IgD-negative memory B cell (primary cell): ENCODE measurements at places on chromosomes 2 and 18. TPM values are rescaled to one million over a fixed set of nuclear protein-coding genes. Genes with fewer than 3 reads are reported as not detected.

The CAPN14 gene
- polyA plus RNA-seq = 2.9 TPM

The IL36RN gene
- polyA plus RNA-seq = not detected

The ZNF514 gene
- polyA plus RNA-seq = 3.7 TPM

The CEBPZ gene
- 19.1 TPM for polyA plus RNA-seq

The RALB gene
- polyA plus RNA-seq = 81.7 TPM

The GALNT13 gene
- not detected for polyA plus RNA-seq

The DUSP11 gene
- polyA plus RNA-seq = 47.3 TPM

The PRKAG3 gene
- polyA plus RNA-seq = not detected

The DYNAP gene
- polyA plus RNA-seq = not detected

The EPHA4 gene
- polyA plus RNA-seq = 29.3 TPM

The ADRA2B gene
- polyA plus RNA-seq = not detected

The RTKN gene
- polyA plus RNA-seq = 0.88 TPM

The CRACDL gene
- not detected for polyA plus RNA-seq

The ABCB11 gene
- polyA plus RNA-seq = not detected

The FEV gene
- polyA plus RNA-seq = not detected

The RFTN2 gene
- not detected for polyA plus RNA-seq

The MAPK4 gene
- polyA plus RNA-seq = not detected

The TMEM37 gene
- polyA plus RNA-seq = not detected

The IL37 gene
- polyA plus RNA-seq = not detected

The CFAP53 gene
- polyA plus RNA-seq = not detected

The IL36B gene
- not detected for polyA plus RNA-seq

The TUBA3E gene
- polyA plus RNA-seq = not detected

The VWC2L gene
- polyA plus RNA-seq = not detected

The ZSWIM2 gene
- polyA plus RNA-seq = not detected

The SKOR2 gene
- not detected for polyA plus RNA-seq

The POTEI gene
- polyA plus RNA-seq = not detected

The CYP27C1 gene
- polyA plus RNA-seq = not detected

The CHRNG gene
- not detected for polyA plus RNA-seq

The HES6 gene
- 3.3 TPM for polyA plus RNA-seq

The PTPN4 gene
- polyA plus RNA-seq = 21.4 TPM

The ANKRD30B gene
- polyA plus RNA-seq = not detected

The AOX1 gene
- not detected for polyA plus RNA-seq

The SGPP2 gene
- 3.1 TPM for polyA plus RNA-seq

The LOXHD1 gene
- polyA plus RNA-seq = not detected

The AFF3 gene
- 85.9 TPM for polyA plus RNA-seq
